Tongue (tissue), 3 donors: ENCODE measurements at places on chromosomes 16 and 17. TPM values are rescaled to one million over a fixed set of nuclear protein-coding genes. Genes with fewer than 3 reads are reported as not detected.
A peak's percentile ranks its signal among the peaks of the same experiment; 100 is the strongest.

The TEKT3 gene
- total RNA-seq = not detected

The C16orf74 gene
- 14.5 TPM for total RNA-seq

The VASN gene
- 16.8 TPM for total RNA-seq

The RSAD1 gene
- total RNA-seq = 33.5 TPM

The MGAT5B gene
- total RNA-seq = not detected

The HBZ gene
- 6.7 TPM for total RNA-seq

The MYLK3 gene
- 80.8 TPM for total RNA-seq

The IRX3 gene
- 5.1 TPM for total RNA-seq

The CCL11 gene
- not detected for total RNA-seq

The PAM16 gene
- total RNA-seq = 16.9 TPM

The PRR29 gene
- total RNA-seq = 1.3 TPM

DNA sequence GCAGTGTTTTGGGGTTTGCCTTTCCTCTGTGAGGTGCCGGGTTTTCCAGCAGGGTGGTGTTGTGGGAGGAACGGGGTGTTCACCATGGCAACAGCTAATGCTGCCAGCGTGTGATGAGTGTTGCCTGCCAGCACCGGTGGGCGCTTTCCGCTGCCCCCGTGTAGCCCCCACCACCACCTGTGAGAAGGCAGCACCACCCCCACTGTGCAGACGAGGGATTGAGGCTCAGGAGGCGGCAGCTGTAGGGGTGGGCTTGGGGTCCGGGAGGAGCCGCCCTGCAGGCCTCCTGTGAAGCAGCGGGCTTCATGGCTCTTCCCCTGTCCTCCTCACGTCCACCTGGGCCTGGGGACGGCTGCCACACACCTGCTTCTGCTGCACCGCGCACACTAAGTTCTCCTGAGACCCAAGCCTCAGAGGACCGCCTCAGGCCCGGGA lies 5.2 kb downstream of the RAB40C start:
- no peak for DNase-seq

DNA sequence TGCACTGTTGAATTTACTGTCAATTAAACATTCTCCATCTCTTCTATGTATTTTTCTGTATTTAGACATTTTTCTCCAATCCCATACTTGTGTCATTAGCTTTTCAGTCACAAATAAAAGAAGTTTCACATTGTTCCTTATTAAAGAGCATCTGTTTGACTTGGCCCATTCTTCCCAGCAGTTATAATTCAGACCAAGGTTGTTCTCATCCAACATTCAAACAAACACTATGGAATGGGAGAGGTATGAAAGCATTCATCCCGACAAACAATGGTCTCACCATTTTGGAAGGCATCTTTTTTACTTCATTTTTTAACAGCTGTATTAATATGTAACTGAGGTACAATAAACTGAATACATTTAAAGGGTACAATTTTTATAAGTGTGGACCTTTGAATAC lies 208.8 kb upstream of the MAF start:
- no peak for DNase-seq

GRCh38 chr16:85316321-85316919 lies 204.1 kb upstream of the CIBAR2 start:
- DNase-seq = peak; percentile 67

- DNase-seq = no peak
These were observed 6.0 kb upstream of the AQP8 start for GRCh38 chr16:25210758-25211157.

GRCh38 chr17:19958023-19958422 lies 19.6 kb downstream of the AKAP10 start:
- no peak for DNase-seq

DNA sequence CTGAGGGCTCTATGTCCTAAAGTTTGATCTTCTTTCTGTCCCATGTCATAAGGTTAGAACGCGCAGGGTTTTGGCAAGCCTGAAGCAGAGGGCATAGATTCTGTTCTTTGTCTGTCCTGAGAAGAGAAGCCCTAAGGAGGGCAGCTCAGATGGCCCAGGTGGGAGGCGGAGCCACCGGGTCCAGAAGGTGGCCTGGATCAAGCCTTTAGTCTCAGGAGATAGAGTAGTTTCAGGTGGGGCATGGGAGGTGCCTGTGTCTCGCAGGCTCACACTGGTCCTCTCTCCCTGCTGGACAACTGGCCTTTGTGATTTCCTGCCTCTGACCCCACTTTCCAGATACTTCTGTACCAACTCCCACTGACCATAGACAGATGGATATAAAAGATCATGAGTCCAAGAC lies 44.2 kb upstream of the DNAJA2 start:
- no peak for DNase-seq

- DNase-seq = no peak
These were observed 197.9 kb downstream of the ZFHX3 start for GRCh38 chr16:72850021-72850420.

GRCh38 chr17:80279895-80280294 lies 19.2 kb downstream of the RNF213 start:
- DNase-seq = no peak

- no peak for DNase-seq
These were observed 5.7 kb upstream of the ZCCHC14 start for GRCh38 chr16:87498324-87499188.

DNA sequence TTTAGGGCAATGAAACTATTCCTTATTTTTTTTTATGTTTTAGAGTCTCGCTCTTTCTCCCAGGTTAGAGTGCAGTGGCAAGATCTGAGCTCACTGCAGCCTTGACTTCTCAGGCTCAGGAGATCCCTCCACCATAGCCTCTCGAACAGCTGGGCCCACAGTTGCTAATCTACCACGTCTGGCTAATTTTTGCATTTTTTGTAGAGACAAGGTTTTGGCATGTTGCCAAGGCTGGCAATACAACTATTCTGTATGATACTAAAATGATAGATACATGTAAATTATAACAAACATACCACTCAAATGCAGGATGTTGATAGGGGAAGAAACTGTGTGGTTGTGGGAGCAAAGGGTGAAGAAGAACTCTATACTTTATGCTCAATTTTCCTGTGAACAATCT lies 401.3 kb downstream of the ZFHX3 start:
- peak; percentile 57 for DNase-seq

DNA sequence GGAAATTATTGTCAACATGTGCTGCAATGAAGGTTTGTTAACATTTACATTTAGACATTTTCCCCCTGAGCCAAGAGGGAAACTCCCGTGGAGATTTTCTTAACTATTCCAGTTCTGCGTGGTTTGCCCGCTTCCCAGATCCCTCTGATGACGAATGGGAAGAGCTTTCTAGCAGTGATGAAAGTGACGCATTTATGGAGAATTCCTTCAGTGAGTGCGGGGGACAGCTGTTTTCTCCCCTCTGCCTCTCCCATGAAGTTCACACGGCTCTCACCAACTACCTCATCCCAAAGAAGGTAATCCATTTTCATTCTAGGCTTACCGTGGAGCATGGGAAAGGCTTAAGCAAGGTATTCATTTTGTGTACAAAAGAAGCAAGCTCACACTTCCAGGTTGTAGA lies 18.2 kb downstream of the HEATR3 start:
- DNase-seq = no peak

- DNase-seq = no peak
These were observed 6.1 kb upstream of the ITGAM start for GRCh38 chr16:31253642-31254045.

DNA sequence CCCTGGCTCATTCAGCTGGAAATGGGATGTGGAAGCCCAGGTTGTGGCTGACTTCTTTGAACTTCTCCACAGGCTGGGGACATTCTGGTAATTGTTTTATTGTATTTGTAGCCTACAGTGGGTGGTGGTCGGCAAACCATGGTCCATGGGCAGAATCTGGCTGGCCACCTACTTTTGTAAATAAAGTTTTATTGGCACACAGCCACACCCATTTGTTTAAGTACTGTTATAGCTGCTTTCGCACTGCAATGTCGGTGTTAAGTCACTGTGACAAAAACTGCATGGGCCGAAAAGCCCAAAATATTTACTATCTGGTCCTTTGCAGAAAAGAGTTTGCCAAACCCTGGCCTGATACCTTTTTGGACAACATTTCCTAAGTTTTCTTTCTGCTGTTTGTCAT lies 86.2 kb downstream of the NTN1 start:
- no peak for DNase-seq

- peak; percentile 77 for DNase-seq
These were observed 14.4 kb upstream of the DOK4 start for GRCh38 chr16:57500578-57501111.

DNA sequence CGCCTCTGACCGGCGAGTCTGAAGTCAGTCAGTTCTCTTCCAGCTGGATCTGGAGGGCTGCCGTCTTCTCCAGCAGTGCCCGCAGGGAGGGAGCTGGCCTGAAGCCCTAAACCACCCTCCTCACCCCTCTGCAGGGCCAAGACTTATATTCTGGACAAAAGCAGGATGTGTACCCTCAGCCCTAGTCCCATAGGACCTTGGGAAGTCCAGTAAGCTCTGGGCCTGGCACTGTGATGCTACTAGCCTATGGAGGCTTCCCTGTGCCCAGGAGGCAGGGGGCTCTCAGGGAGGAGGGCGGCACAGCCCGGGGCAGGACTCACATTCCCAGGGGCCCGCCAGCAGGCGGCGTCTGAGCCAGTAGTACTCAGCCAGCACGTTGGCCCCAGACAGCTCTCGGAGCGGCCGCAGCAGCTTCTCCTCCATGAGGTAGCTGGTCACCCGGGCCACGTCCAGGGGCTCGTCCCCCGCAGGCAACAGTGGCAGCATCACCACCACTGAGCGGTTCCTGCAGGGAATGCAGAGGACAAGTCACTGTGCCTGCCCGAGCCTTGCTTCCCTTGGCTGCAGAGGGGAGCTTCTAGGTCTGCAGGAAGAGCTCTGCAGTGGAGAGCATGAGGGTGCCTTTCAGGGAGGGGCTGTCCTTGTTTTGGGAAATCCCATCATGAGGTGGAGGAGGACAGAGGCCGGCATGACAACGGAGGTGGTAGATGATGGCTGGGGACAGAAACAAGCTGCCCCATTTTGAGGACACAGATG lies 41.7 kb downstream of the RMI2 start:
- DNase-seq = peak; percentile 39
